ENCODE measurements at places on chromosomes 5 and 9.

DNA sequence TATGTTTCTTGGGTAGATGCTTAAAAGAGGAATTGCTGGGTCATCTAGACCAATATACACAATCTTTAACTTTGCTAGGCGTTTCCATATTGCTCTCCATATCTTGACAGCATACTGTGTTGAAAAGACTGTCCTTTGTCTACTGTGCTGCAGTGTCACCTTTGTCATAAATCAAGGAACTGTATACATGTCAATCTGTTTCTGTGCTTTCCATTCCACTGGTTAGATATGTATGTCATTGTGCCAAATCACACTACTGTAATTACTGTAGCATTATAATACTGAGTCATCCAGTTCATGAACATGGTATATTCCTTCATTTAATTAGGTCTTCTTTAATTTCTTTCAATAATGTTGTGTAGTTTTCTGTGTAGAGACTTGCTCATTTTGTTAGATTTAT is 149.7 kb upstream of the RASGRF2 start:
- no peak for DNase-seq

DNA sequence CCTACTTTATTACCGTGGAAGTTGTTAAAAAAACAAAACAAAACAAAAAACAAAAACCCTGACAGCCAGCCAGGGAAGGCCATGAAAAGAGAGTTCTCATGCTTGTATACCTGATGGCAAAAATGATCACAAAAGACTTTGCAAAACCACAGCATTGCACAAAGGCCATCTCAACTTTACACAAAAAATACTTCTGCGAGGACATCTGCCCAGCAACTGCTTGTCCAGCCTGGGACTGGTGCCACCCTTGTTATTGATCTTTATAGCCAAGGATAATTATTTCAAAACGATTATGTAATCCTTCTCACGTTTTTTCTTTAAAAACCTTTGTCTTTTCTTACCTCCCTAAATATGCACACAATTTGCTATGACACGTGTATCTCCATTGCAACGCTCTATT is 42.2 kb upstream of the SLC28A3 start:
- no peak for DNase-seq

GRCh38 chr5:172004824-172005237 is 1.6 kb downstream of the FBXW11 start:
- no peak for DNase-seq

- no peak for DNase-seq
These were observed 119.7 kb upstream of the PJA2 start for GRCh38 chr5:109529520-109529919.

- no peak for DNase-seq
These were observed 41.8 kb downstream of the CCL28 start for GRCh38 chr5:43370352-43370751.

DNA sequence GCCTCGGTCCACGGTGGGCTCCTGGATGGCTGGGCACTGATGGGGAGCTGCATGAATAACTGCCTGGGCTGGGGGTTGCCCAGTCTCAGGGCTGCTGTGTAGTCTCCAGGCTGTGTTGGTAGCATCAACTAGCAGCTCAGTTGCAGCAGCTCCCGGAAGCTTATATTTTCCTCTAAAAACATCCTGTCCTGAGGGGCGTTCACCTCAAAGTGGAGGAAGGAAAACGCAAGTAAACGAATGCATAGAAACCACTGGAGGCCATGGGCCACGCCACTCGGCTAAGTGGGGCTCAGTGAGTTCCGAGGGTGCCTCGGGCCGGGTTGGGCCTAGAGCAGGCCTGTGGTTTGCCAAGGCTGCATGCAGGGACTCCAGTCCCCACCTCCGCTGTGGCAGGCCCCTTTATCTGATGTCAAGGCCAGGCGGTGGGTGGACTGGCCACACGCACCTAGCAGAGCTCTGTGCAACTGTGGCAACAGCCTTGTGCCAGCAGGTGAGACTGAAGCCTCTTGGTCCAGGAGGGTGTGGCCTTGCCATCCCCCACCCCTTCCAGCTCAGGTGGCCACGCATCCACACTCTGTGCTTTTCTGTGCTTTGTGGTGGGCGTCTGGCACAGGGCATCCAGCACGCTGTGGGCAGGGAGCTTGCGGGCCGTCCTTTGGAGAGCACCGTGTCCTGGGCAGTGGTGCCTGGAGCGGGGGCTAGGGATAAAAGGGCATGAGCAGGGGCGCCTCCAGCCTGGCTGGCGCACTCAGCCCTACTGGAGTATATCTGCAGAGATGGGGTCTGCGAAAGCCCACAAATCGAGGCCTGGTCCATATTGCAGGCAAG is 15.1 kb downstream of the TCF7 start:
- no peak for DNase-seq

All from endodermal cell (in vitro differentiated cells).